Mesenteric fat pad (tissue), 1 donor: ENCODE measurements at places on chromosomes 7 and 10.

DNA sequence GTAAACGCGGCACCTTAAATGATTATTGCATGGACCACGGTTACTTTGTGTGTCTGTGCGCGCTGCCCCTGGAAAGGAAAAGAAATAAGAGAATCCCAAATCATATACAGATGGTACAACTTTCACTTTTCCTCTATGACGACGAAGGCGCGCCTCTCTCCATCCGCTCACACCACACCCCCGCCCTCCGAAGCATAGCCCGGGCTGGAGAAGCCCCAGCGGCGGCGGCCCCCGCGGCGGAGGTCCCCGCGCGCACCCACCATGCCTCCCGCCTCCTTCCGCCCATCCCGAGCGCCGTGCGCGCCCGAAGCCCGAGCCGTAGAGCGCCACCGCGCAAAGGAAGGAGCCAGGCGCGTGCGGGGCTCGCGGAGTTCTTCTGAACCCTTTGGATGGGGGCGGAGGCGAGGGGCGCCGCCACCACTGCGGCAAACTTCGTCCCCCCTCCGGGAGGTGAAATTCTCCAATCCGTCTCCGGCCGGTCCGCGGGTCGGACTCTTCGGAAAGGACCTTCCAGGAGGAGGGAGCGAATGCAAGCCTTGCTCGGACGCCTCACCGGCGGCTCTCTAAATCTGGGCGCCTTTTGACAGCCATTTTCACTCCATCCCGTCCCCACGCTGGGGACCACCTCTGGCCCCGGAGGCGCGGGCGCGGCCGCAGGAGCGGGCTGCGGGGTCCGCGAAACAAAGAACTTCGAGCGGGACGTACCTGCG lies 588 bp downstream of the GLI3 start:
- no peak for DNase-seq

DNA sequence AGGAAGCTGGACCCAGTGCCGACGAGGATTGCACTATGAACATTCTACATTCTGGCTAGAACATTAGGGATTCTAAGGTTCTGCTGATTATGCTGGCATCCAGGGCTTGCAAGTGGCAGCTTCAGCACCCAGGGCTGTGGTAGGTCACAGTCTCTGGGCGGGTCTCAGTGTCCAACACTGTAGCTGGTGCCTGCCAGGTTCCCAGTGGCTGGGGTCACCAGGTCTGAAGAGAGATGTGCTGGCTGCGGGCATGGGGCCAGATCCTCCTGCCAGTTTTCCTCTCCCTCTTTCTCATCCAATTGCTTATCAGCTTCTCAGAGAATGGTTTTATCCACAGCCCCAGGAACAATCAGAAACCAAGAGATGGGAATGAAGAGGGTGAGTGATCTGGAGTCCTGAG lies at the start of gene PTTG1IP2:
Gene PTTG1IP2 (plus strand): TSS at position 86 of the 400 bp plus-strand sequence. CDS start 148 bp downstream, at position 234.
- no peak for DNase-seq

- DNase-seq: no peak
These were observed 2.4 kb downstream of the KCNH2 start for GRCh38 chr7:150975536-150976319.

DNA sequence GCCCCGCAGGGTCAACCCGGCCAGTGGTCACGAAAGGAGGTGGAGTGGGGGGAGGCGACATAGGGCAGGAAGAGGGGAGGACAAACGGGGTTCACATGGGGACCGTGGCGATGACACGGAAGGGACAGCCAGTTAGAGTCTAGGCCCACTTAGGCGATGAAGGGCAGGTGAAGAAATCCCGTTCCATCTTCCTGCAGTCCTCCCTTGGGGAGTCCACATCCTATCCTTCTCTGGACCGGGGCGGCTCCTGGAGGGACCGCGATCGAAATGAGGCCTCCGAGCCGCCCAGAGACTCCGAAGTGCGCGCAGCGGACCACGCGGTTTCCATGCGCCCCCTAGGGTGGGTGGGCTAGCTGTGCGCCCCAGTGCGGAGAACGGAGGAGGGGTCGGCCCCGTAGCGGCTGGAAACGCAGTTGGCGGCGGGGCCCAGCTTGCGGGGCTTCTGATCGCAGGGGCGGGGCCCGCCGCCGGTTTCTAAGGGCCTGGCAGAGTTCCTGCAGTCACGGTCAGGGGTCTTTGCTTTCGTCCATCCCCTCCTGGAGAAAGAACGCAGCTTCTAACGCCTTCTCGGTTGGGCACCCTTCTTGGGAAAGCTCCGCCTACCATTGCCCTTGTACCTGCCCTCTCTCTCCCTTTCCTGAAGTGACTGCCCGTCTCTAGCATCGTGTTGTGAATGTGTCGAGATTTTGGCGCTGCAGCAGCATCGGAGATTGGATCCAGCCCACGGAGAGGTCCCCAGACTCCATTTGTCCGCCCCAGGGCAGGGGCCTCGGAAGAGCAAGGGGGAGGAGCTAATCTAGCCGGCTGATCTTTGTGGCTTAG lies 17.9 kb upstream of the TMEM225B start:
- no peak for DNase-seq

DNA sequence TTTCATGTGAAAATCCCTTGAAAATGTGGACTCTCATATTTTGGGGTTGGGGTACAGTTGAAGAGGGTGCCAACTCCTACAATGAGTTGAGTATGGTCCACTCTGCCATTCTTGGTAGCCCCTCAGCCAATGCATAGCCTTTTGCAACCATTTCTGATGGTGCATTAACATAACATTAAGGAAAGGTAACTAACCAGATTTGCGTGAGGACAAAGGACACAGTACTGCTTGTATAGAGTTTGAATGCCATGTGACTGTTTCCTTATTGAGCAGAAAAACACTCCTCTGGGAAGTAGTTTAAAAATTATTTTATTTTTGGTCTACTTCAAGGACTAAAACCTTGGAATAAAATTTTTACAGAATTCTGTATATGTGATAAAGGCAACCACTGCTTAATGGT lies 107.9 kb downstream of the HIBADH start:
- no peak for DNase-seq

DNA sequence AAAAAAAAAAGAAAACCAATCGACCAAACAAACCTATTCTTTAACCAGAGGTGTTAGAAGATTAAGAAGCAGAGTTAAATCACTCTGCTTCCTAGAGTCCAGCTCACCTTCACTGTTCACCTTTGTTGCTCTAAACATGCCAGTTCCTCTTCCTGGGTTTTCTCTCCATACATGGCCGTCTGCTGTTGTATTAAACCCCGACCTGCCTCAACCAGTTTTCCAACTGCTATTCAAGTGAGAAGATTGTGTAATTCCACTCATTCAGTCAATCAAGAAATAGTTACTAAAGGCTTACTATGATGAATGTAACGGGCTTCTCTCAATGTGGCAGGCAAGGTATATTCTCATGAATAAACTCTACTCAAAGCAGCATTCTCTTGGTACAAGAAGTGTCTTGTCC lies 8.8 kb downstream of the AASS start:
- no peak for DNase-seq

DNA sequence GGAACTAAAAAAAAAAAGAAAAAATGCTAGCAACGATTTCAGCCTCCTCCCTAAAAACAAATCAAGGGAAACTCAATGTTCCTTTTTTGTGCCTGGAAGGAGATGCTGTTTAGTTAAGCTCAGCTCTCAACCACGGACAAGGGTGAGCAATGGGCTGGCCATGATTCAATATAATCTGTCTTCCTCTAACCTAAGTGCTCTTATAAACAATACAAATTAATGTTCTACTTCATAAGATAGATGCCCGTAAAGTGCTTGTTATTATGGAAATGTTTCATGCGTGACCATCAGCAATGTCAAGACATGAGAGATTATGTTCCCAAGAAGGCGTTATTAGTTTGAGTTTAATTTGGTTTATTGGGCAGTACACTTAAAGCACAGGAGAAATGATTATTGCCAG lies 320.3 kb downstream of the SFMBT2 start:
- DNase-seq: no peak
